GM04503 (cell line): ENCODE measurements at places on chromosomes 4 and X.

DNA sequence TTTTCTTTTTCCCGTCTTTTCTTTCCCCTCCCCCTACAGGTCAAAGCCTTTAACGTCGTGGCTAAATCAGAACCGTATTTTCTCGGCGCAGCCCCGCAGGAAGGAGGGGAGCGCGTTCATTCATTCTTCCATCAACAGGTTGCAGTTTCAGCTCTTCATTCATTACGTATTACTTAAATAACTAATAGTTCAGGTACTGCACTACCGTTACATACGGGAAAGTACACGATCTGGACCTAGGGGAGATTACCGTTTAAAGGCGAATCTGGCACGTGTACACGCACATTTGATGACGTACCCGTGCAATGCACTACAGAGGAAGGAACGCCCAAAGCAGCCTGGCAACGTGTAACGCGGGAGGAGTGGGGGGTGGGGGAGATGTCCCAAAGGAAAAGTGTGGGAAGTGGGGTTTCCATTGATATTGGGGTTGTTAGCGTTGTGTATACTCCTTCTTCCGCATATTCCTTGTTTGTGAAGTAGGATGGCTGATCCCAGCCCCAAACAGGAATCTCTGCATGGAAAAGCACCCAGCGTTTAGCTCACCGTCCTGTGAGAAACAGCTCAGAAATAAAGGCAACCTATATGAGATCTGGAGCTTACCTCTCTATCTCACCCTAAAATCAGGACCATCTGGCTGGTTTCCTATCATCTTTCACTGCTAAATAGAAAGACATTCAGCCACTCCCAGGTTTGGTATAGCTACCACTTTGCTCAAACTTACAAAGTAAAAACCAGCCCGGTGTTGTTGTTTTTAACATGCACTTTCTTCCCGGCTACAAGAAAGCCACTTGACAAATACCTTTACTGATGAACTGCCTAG is 585 bp upstream of the SEC24D start:
- DNase-seq, result no peak

DNA sequence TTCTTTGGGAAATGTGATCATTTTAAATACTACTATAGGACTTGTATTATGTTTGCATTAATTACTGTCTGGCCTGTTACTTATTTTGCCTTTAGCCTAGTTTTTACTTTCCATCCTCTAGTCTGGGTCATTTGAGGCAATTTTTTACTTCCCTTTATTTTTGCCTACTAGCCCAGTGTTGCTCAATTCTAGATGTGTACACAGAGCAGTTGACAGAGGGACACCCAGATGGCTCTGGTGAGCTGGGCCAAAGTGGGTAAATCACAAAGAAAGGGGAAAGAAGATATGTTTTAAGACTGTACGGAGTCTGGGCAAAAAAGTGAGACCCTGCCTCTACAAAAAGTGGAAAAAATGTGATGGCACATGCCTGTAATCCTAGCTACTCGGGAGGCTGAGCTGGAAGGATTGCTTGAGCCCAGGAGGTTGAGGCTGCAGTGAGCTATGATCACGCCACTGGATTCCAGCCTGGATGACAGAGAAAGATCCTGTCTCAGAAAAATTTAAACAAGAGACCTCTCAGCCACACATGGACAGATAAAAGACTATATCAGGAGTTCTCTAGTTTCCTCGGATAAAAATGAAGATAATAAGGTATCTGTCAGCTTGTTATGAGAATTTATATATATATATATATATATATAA is 35.7 kb downstream of the APOO start:
- DNase-seq, result no peak

DNA sequence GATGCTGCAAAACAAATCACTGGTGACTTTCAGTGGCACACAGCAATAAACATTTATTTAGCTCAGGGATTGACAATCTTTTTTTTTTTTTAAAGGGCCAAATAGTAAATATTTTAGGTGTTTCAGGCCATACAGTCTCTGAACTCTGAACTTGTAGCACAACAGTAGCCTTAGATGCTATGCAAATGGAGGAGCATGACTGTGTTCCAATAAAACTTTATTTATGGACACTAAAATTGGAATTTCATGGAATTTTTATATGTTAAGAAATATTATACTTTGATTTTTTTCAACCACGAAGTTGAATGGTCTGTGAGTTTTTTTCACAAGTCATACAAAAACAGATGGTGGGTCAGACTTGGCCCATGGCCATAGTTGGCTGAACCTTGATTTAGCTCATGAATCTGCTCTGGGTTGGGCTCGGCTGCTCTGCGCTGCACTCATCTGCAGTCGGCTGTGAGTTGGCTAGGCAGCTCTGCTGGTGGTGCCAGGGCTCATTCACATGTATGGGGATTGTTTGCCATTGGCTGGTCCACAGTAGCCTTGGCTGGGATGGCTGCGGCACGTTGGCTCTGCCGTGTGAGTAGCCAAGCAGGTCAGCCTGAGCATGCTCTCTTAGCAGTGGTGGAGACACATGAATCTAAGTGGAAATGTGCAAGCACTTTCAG is 231.7 kb upstream of the PGRMC2 start:
- no peak for DNase-seq

GRCh38 chr4:113834298-113834697 is 72.8 kb upstream of the CAMK2D start:
- no peak for DNase-seq

GRCh38 chrX:150513544-150513943 is 54.9 kb upstream of the MTM1 start:
- DNase-seq, result no peak

- DNase-seq, result no peak
Measured at GRCh38 chr4:153122855-153123254, 81.4 kb upstream of the TRIM2 start.

DNA sequence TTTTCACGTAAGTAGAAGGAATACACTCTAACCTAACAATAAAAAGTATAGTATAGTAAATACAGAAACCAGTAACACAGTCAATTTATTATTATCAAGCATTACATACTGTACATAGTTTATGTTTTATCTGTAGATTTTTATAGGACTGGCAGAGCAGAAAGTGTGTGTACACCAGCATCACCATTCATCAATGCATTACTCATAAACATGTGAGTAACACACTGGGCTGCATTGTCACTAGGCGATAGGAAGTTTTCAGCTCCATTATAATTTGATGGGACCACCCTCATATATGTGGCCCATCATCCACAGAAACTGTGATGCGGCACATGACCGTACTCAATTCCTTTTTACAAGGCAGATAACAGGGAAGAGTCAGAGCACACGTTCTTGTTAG is 137.8 kb upstream of the RBPJ start:
- DNase-seq, result no peak

DNA sequence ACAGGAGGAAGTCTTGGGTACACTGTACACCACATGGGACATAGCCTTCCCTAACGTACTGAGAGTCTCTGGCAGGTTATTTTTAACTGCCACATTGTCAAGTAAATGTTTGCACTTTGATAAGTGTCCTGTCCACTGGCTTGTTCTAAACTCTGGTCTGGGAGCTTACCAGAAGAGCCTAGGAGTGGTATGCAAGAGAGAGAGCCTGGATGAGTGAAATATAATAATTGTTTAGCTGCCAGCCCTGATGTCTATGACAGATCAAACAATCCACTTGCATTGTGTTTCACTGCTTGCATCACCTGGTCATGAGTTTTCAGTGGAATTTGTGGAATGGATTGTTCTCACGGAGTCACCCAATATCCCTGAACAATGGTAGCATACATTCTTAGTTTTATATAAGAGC is 91.6 kb downstream of the SHROOM3 start:
- no peak for DNase-seq

DNA sequence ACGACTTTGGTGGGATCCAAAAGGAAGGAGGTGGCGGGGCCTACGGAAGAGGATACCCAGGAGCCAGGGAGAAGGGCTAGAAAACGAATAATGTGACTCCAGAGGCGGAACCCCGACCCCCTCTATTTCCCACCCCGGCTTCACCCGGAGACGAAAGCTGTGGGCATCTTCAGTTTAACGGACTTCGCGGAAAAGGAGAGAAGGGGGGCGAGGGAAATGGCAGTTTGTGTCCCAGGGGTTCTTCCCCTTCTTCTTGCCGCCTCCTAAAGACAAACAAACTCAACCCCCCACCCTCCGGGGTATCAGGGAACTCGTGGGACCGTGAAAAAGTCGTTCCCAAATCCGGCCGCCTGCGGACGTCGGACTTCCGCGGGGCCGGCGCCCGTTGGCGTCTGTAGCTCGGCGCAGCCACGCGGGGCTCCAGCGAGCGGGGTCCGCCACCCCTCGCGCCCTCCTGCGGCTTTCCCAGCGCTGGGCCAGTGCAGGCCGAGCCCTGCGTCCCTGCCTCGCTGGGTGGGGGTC is 3.6 kb upstream of the LEF1 start:
- no peak for DNase-seq
